ENCODE measurements at places on chromosomes 1 and 21.

DNA sequence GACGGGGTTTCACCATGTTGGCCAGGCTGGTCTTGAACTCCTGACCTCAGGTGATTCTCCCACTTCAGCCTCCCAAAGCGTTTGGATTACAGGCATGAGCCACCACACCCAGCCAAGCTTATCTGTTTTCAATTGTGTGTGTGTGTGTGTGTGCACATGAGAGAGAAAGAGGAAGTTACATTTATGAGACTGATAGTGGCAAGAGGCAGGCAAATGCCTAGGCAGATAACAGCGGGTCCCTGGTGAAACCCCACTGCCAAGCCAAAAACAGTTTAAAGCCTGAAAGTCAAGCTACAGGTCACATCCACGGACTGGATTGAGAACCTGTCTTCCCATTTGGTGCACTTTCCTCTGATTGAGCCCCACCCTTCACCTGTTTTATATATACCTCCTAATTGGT, 35.1 kb upstream of the IFNGR2 start:
- no peak for DNase-seq

GRCh38 chr1:162550925-162551324, 10.6 kb upstream of the UAP1 start:
- DNase-seq: no peak

DNA sequence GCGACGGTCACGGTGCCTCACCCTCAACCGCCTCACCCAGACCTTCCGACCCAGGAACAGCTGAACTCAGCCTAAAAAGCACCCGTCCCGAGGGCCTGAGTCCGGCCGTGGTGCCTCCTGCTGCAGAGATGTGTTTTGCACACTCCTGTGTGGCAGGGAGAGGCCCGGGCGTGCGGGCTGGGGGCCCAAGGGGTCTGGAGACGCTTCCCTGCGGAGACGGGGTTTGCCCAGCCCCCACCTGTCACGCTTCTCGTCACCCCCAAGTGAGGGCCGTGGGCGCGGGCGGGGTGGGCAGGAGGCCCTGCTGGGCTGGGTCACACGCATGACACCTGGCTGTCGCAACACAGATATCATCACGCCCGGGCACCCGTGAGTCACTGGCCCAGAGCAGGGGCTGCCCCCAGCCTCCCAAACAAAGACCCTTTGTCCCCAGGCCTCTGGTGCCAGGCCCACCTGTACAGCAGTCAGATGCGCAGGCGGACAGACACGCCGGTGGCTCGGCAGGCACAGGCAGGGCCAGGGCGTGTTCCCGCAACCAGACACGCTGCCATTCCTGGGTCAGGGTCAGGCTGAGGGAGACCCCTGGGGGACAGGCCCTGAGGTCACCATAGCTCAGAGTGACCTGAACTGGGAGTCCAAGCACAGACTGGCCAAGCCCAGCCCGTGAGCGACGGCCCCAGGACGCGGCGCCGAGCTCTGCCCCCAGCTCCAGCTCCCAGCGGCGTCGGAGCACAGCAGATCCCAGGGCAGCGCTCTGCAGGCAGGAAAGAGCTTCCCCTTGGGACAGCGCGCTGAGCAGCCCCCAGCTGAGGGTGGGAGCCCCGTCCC, 6.1 kb downstream of the B3GALT6 start:
- no peak for DNase-seq

DNA sequence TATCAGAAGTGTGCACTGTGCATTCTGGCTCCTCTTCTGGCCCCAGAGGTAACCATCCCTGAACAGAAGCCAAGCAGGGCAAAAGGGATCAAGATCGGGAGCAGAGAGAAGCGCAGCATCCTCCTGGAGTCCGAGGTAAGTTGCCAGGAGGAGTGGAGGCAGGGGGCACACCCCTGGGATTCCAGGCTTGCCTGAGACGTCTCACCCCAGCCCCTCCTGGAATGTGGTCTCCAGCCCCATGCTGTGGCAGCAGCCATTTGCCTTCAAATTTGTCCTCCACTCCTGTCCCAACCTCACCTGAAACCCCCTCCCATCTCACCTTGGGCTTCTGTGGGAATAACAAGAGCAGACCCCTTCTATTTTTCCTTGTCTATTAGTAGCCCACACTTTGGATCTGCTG, 10.1 kb downstream of the LRRC71 start:
- no peak for DNase-seq

DNA sequence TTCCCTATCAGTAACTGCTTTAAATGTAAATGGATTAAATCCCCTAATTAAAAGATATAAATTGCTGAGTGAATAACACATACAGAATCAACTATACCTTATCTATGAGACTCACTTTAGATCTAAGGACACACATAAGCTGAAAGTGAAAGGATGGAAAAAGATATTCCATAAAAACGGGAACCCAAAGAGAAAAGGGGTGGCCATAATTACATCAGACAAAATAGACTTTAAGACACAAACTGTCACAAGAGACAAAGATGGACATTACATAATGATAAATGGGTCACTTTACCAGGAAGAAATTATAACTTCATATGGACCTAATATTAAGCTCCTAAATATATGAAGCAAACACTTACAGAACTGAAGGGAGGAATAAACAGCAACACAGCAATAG, 59.2 kb downstream of the SLC25A24 start:
- DNase-seq: no peak

Data from activated CD4-positive, alpha-beta T cell treated with anti-CD3 and anti-CD28 coated beads, Interleukin-2, amount 50 U/mL, for 1 hour (primary cell).